Right renal cortex interstitium (tissue), 3 donors: ENCODE measurements at places on chromosomes 6 and 20. TPM values are rescaled to one million over a fixed set of nuclear protein-coding genes. Genes with fewer than 3 reads are reported as not detected.

SIRPB2 gene
- polyA plus RNA-seq: 0.31 TPM

LZTS3 gene
- polyA plus RNA-seq: 12.8 TPM

C6orf118 gene
- polyA plus RNA-seq: 4.5 TPM

PTPRK gene
- polyA plus RNA-seq: 57.7 TPM

NKAIN4 gene
- 22.7 TPM for polyA plus RNA-seq

CST2 gene
- not detected for polyA plus RNA-seq

PRSS16 gene
- 0.35 TPM for polyA plus RNA-seq

DOK5 gene
- 10.7 TPM for polyA plus RNA-seq

AIF1 gene
- polyA plus RNA-seq: 99.7 TPM

EGFL8 gene
- polyA plus RNA-seq: 16.3 TPM

NDUFAF4 gene
- 37.0 TPM for polyA plus RNA-seq

SLC22A2 gene
- polyA plus RNA-seq: 12.0 TPM

GSTA2 gene
- polyA plus RNA-seq: 0.25 TPM

SCRT2 gene
- polyA plus RNA-seq: 0.04 TPM

SNAP91 gene
- 0.75 TPM for polyA plus RNA-seq

PCK1 gene
- polyA plus RNA-seq: 4.3 TPM
